Occipital lobe (tissue), 3 donors: ENCODE measurements at places on chromosomes 1 and 21. TPM values are rescaled to one million over a fixed set of nuclear protein-coding genes. Genes with fewer than 3 reads are reported as not detected.

- no peak for DNase-seq
Observed at GRCh38 chr1:221157026-221157761, 278.0 kb downstream of the HLX start.

DNA sequence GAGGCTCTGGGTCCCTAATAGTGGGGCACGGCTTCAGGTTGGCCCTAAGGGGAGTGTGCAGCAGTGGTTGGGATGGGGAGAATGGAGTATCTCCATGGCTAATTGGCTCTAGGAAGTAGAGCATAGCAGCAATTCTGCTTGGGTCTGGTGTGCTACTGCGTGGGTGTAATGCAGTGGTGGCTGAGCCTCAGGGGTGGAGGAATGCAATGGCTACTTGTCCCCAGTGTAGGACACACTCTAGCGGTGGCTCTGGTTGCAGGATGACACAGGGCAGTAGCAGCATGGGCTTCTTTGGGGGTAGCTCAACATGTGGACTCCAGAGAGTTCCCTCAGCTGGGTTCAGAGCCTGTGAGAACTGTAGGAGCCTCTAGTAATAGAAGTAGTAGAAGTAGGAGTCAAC lies 91.2 kb upstream of the FAM78B start:
- no peak for DNase-seq

- DNase-seq, result peak; percentile 45
Observed at GRCh38 chr1:20521960-20522861, 14.3 kb upstream of the MUL1 start.

GRCh38 chr1:91783423-91784170 lies 102.4 kb downstream of the TGFBR3 start:
- DNase-seq, result no peak

GRCh38 chr1:198841477-198841876 lies 202.6 kb downstream of the PTPRC start:
- DNase-seq, result no peak

The ATP6V1G3 gene
- total RNA-seq, result not detected

The MTF1 gene
- total RNA-seq, result 3.1 TPM
